CD8-positive, alpha-beta memory T cell (primary cell): ENCODE measurements at places on chromosomes 4 and X.

DNA sequence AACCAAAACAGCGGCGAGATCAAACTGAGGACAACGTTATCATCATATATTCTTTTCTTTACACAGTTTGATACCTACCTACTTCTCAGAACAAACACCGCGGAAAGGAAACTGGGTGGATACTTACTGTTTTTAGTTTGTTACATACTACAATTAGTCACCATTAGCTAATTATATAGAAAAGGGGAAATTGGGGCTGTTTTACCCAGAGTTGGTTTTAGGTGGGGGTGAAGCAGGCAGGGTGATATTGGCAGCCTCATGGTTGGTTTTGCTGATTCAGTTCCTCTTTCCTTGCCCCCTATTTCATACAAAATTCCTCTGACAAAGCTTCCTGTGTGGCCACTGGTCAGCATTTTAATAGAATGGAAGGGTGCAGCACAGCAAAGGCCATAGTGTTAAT is 77.8 kb downstream of the SORBS2 start:
- no peak for DNase-seq

DNA sequence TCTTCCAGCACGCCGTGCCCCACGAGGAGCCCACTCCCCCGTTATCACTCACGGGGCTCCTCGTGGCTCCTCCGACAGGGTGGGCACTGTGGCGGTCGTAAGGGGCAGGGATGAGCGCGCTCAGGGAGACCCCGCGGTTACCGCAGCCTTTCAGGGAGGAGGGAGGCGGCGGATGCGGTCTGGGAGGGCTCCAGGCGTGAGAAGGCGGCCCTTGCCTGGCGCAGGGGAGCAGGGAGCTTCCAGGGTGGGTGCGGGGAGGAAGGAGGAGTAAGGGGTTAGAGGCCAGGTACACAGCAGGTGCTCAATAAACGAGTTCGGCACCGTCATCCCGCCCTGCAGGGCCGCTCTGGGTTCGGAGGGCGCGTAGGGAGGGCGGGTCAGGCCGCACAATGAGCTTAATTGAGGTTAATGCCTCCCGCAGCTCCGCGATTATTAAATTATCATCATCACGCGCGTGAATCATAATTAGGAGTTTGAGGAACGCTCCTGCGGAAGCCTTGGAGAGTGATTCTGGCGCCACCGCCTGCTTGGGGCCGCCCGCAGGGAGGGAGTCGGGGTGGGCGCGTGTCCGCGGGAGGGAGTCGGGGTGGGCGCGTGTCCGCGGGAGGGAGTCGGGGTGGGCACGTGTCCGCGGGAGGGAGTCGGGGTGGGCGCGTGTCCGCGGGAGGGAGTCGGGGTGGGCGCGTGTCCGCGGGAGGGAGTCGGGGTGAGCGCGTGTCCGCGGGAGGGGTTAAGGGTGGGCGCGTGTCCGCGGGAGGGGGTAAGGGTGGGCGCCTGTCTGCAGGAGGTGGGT is 7.6 kb upstream of the NKX1-1 start:
- no peak for DNase-seq

- no peak for DNase-seq
These were observed 359.9 kb downstream of the UNC5C start for GRCh38 chr4:95188701-95189370.

- no peak for DNase-seq
These were observed 16.2 kb downstream of the AWAT2 start for GRCh38 chrX:70033348-70034051.

DNA sequence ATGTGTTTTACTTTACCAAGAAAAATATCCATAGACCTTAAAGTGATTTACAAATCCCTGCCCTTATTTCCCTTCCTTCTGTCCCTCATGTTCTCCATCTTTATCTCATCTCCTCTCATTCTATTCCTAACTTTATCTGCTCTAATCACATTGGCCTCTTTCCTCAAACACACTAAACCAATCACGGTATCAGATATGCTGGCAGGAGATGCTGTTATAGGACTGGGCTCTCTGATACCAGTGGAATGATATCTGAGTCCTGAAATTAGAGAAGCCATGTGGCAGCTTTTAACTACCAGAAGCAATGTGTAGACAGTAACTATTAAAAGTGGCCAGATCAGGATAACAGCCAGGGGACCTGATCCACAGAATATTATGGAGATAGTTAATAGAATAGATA is 49.9 kb upstream of the GIMD1 start:
- no peak for DNase-seq

DNA sequence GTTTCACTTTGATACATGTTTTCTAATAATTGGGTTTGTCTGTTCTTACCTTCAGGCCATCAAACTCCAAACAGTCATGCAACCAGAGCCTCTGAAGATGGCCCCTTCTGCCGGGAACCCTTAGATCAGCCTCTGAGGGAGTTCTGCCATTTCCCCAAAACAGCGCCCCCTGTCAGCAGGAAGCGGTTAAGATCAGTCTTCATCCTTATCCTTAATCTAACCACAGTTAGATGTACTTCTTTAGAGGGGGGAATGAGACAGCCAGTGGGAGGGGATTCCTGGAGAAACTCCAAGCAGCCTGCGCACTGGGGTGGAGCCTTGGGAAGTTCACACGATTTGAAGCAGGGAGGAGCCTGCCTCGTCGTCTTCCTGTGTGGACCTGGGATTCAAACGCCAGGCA is 185.4 kb downstream of the INPP4B start:
- no peak for DNase-seq

- DNase-seq, result no peak
These were observed 9.9 kb downstream of the APBB2 start for GRCh38 chr4:41204400-41204978.

- DNase-seq, result no peak
These were observed 173.6 kb downstream of the AFAP1 start for GRCh38 chr4:7766086-7766485.

DNA sequence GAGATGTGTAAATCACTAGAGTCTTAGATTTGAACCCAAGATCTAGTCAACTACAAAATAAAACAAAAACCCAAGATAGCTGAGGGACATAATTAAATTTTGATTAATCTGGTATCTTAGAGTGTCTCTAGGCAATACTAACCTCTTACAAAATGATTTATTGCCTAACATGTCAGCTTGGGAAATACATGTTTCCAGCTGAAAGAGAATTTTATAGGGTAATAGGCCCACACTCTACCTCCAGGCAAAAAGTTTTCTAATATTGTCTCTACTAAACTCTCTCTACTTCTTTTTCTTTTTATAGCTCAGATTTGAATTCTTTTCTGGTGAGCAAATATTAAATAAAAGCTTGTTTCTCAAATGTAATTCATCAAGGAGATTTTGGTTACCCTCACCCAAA is 263.2 kb downstream of the IL15 start:
- no peak for DNase-seq

DNA sequence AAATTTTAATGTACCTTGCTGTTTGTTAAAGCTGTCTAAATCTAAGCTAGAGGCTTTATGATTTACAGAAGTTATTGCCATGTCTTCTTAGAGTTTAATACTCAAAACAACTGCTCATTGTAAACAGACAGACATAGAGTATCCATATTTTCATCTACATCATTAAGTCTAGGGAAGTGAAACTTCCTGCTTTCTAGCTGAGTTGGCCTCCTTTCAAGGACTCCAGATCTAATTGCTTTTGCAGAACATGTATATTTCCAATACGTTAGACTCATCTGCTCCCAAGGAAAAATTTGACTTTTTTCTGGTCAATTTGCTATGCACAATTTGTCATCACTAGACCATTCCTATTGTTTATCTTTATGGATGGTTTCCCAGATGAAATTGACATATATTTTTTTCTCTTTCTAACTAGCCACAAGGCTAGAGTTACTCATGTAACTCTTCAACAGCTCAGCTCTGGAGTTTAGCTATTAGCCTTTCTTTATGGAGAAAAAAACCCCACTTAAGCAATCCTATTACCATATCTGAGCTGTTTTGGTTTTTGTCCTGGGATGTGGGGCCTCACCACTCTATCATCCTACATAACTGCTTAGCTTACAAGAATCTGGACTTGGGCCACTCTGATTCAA is 122.9 kb downstream of the PPA2 start:
- no peak for DNase-seq

DNA sequence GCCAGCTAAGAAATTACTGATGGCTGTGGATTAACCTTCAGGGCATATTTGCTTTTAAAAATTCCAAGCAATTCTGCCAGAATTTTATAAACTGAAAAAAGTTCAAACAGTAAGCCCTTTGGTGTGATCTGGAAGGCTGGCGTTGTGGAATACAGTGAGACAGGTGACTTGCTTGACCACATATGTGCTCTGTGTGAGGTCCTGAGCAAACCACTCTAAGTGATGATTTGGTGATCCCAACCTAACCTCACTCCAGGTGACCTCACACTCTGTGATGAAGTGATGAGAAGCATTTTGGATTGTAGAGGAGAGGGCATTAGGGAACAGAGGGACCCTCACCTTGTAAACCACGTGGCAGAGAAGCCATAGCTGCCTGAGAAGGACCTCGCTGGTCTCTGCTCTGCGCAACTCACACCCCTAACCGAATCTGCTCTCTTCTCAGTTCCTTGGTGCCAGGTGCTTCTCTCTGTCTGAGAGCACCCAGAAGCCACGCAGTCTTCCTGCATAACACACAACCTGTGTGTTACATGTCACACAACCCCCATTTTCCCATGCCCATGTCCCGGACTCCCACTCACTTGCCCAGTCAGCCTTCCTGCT is 106.3 kb downstream of the ENPP6 start:
- DNase-seq, result no peak

- no peak for DNase-seq
These were observed 38.0 kb downstream of the FAM241A start for GRCh38 chr4:112183252-112183651.

- DNase-seq, result no peak
These were observed 203.1 kb upstream of the NDST3 start for GRCh38 chr4:117831060-117831683.

- DNase-seq, result no peak
These were observed 15.9 kb downstream of the TMEM192 start for GRCh38 chr4:165096776-165097175.

- no peak for DNase-seq
These were observed 1781.1 kb upstream of the TENM3 start for GRCh38 chr4:180462116-180462515.

- DNase-seq, result no peak
These were observed 79.7 kb downstream of the GRIA3 start for GRCh38 chrX:123263747-123264146.

- DNase-seq, result no peak
These were observed 16.8 kb downstream of the PF4 start for GRCh38 chr4:73964862-73965611.

GRCh38 chr4:189187531-189188052 is 753.1 kb upstream of the FRG1 start:
- DNase-seq, result no peak

DNA sequence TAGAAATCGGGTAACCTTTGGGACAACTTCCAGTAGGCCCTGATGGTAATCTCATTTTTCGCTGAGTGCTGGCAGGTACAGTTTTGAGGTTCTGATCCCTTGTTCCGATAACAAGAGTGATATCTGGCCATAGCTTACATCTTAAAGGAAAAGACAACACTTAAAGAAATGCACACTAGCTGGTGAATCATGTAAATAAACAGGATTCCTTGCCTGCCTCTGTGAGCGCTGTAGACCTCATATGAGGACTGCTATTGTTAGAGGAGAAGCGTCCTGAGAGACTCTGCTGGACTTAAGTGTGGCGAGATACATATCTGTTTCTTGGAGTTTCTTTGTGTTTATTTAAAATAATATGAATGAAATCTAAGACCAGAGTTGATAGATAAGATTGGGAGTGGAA is 149.3 kb upstream of the SLC4A4 start:
- no peak for DNase-seq

GRCh38 chr4:97653701-97654100 is 489.6 kb downstream of the STPG2 start:
- no peak for DNase-seq

GRCh38 chr4:138236037-138236436 is 6.1 kb downstream of the SLC7A11 start:
- no peak for DNase-seq

GRCh38 chr4:108205859-108206258 is 37.1 kb upstream of the LEF1 start:
- no peak for DNase-seq

GRCh38 chrX:139077281-139078250 is 366.0 kb upstream of the FGF13 start:
- no peak for DNase-seq

GRCh38 chr4:69874507-69874906 is 14.6 kb upstream of the SULT1E1 start:
- DNase-seq, result no peak

- DNase-seq, result no peak
These were observed 102.8 kb downstream of the CHRDL1 start for GRCh38 chrX:110692866-110693265.

- no peak for DNase-seq
These were observed 879.2 kb upstream of the IGFBP7 start for GRCh38 chr4:57989430-57989829.

DNA sequence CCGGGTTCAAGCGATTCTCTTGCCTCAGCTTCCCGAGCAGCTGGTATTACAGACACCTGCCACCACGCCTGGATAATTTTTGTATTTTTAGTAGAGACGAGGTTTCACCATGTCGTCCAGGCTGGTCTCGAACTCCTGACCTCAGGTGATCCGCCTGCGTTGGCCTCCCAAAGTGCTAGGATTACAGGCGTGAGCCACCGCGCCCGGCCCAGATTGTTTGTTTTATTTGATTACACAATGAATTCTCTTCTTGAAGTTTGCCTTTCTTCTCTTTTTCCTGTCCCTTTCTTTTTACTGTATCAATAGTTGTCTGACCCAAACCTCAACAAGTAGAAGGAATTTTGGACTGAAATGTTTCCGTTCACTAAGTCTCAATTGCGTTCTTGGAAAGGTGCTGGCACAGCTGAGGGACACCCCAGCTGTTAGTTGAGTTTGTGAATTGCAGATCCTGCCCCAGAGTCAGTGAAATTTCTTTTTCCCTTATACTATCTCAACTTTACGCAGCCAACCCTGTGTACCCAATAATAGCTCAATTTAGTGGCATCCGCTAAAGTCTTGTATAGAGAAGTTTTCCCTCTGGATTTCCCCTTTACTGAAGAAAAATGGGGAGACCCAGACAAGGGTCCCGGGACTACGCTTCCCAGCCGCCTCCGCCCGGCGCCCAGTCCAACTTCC is 639 bp upstream of the MTM1 start:
- no peak for DNase-seq

DNA sequence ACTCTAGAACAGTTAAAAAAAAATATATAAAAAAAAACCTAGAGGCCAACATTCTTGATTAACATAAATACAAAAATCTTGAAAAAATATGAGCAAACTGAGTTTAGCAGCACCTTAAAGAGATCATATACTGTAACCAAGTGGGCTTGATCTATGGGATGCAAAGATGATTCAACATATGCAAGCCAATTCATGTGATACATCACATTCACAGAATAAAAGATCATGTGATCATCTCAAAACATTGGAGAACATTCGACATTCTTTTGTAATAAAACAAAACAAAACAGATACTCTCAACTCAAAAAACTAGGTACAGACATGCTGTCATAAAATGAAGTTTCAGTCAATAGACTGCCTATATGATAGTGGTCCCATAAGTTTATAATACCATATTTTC is 165.4 kb upstream of the NDST4 start:
- DNase-seq, result no peak

- DNase-seq, result no peak
These were observed 14.9 kb downstream of the RNF212 start for GRCh38 chr4:1098311-1098925.

GRCh38 chr4:112127048-112127637 is 18.1 kb upstream of the FAM241A start:
- no peak for DNase-seq

GRCh38 chrX:23612846-23613245 is 54.4 kb upstream of the PRDX4 start:
- no peak for DNase-seq
